ENCODE measurements at places on chromosomes 7 and 10.

DNA sequence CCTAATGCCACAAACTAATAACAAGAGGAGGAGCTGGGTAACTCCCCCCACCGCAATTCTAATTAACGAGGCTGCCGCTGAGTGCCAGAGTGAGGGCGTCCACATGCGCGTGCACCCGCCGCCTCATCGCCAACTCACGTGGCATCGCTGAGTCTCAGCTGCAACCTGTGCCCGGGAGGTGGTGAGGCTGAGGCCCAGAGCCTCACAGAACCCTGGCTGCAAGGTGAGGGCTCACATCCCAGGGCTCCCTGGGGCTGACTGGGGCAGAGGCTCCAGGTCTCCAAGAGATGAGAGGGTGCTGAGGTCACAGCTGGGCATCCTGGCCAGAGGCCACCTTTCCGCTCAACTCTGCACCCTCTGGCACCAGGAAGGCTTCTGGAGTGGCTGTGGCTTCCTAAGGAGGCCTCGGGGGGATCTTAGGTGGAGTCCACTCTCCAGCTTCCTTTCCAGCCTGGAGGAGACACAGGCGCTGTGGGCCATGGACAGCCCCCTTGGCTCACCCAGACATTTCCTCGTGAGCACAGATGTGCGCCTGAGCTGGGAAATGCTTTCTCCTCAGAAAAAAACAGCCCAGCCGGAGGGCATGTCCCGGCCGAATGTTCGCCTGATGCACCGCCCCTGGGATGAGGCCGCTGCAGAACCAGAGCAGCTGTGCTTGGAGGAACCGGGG, 242.6 kb downstream of the MAD1L1 start:
- DNase-seq, result no peak

DNA sequence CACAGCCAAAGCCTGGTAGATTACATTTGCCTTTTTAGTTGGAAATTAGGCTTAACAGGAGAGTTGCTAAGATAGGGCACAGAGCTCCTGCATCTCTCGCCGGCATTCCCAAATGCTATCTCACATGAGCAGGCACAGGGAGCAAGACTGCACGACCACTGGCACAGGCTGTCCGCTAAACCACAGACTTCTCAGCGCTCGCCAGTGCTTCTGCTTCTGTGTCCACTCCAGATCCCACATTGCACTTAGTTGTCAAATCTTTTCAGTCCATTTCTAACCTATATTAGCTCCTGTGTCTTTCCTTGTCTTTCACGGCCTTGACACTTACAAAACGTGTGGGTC, 138.9 kb downstream of the EGFR start:
- DNase-seq, result no peak

DNA sequence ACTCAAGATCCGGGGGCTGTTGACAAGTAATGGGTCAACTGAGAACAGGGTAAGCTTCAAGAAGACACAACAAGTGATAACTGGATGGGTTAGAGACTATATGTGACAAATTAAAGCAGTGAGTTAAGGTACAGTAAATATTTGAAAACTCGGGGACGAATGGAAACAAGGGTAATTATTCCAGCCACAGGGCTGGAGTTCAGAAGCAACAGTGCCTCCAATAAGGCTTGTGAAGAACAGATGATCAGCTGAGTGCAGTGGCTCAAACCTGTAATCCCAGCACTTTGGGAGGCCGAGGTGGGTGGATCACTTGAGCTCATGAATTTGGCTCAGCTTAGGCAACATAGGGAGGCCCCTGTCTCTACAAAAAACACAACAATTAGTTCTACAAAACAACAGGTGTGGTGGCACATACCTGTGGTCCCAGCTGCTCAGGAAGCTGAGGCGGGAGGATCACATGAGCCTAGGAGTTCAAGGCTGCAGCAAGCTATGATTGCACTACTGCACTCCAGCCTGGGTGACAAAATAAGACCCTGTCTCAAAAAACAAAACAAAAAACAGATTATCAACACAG, 20.5 kb upstream of the DLD start:
- DNase-seq, result no peak

GRCh38 chr7:114922026-114922651, at the start of gene MDFIC:
Gene MDFIC, plus strand, starts transcription at chr7:114922094. Its CDS starts 940 bp downstream, at chr7:114923034.
- DNase-seq, result no peak

DNA sequence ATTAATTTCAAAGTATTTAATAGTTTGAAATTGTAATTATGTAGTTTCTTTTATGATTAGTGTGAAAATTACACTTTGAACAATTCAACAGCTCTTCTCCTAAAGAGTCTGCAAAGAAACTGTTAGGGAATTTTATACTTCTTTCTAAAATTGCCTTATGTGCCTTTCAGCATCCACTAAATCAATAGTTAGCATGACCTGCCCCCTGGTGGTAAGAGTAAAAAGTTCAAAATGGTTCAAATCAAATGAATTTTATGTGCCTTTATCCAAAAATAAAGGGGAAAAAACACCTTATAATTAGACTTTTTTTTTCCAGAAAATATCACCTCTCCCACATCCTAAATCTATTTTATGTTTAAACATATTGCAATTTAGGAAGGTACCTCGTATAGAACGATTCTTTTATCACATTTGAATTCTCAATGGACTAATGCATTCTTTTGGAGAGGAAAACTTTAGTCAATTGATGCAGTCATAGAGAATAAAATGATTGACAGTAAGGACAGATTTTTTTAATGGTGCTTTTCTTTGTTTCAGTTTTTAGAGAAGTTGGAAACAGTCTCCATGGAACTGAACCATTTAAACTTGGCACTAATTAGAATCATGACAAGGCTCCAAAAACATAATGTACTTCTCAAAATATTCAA, 163.7 kb downstream of the SEMA3D start:
- DNase-seq, result peak; percentile 35

GRCh38 chr10:29973921-29974320, 85.5 kb downstream of the JCAD start:
- DNase-seq, result no peak

DNA sequence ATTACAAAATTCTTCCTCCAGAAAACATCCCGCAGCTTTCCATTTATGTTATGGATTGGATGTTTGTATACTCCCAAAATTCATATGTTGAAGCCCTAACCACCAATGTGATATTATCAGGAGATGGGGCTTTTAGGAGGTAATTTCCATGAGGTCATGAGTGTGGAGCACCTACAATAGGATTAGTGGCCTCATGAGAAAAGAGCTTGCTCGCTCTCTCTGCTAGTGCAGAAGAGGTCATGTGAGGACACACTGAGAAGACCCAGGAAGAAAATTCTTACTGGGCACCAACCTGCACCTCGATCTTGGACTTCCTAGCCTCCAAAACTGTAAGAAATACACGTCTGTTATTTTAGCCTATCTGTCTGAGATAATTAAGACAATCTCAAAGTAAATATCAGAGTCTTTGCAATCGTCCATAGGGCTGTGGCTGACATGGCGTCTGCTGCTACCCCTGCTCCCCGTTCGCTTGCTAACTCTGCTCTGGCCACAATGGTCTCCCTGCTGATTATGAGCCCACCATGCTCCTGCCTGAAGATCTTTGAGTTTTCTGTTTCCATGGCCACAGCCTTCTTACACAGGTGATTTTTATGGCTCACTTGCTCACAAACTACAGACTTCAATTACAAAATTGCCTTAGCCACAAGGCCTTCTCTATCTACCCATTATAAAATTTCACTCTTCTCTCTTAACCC, 333.3 kb downstream of the CACNA2D1 start:
- no peak for DNase-seq

GRCh38 chr7:47568547-47568946, 13.4 kb downstream of the TNS3 start:
- DNase-seq, result peak; percentile 100

DNA sequence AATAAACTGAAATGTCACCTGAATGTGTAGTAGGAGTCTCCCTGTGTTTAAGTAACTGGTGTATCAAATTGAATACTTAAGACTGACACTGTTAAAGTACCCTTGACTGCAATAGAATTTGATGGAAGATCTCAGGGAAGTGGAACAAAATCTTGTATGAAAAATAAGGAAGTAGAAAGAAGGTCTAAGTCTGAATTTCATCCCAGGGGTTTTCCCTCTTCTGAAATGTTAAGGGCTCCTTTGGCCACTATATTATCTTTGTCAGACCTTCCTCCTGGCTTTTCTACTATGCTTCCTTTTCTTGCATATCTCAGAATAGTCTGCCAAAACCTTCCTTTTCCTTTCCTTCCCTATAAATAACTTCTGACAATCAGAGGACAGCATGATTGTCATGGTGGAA, 59.6 kb downstream of the BLNK start:
- DNase-seq, result peak; percentile 15

GRCh38 chr10:4492202-4492601, 333.8 kb upstream of the AKR1E2 start:
- no peak for DNase-seq

DNA sequence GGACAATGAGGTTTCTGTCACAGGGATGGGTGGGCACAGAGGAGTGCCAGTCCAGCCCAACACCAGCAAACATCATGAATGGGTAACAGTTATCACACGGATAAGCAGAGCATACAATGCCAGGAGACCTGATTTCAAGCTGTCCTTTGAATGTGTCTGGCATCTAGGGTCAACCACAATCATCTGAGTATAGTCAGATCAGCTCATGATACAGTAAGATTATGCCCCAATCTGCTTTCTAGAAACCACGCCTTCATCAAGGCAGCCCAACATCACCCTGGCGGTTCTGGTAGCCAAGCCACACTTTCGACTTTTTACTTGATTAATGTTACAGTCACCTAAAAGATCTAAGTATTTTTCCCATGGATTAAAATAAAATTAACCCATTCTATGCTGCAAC, 10.5 kb downstream of the FAM171A1 start:
- DNase-seq, result no peak

- DNase-seq, result no peak
Observed at GRCh38 chr7:30472784-30473775, 5.5 kb downstream of the NOD1 start.

DNA sequence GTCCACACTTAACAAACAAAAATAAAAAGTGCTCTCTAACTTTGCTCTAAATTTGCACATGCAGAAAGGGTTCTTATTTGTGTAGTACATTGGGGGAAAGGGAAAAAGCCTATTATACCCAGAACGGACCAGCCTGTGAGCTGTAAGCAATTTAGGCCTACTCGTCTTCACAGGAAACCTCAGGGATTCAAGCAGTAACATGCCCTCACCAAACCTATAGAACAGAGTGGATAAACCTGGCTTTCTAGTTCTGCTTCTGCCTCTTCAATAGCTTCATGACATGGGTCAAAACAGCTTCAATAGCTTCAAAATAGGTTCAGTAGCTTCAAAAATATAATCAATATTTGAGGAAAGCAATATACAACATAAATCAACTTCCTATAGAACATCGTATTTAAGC, 163.7 kb downstream of the ARL4A start:
- no peak for DNase-seq

DNA sequence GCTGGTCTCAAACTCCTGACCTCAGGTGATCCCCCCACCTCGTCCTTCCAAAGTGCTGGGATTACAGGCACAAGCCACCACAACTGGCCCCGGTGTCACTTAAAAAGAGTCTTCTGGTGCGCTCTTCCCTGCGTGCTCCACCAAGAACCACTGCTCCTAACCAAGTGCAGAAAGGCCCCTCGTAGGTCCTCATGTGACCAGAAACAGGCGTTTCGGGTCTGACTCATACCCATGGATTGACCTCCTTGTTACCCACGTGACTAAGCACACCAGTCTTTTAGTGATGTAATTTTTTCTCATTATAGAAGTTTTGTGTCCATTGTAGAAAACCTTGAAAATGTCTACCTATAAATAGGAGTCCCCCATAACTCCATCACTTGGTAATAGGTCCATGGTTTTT, 13.9 kb downstream of the FKBP6 start:
- peak; percentile 24 for DNase-seq

GRCh38 chr10:11498399-11498798, 113.1 kb downstream of the USP6NL start:
- DNase-seq, result no peak

GRCh38 chr10:91197127-91197526, 23.3 kb upstream of the PCGF5 start:
- DNase-seq, result no peak

- DNase-seq, result no peak
Observed at GRCh38 chr7:26686448-26686981, 177.9 kb downstream of the SKAP2 start.

- DNase-seq, result no peak
Observed at GRCh38 chr10:133180965-133181639, 21.1 kb downstream of the KNDC1 start.

GRCh38 chr7:143305423-143306070, 10.4 kb upstream of the CLCN1 start:
- peak; percentile 78 for DNase-seq

- DNase-seq, result no peak
Observed at GRCh38 chr7:142871260-142872105, 14.1 kb downstream of the TRPV6 start.

DNA sequence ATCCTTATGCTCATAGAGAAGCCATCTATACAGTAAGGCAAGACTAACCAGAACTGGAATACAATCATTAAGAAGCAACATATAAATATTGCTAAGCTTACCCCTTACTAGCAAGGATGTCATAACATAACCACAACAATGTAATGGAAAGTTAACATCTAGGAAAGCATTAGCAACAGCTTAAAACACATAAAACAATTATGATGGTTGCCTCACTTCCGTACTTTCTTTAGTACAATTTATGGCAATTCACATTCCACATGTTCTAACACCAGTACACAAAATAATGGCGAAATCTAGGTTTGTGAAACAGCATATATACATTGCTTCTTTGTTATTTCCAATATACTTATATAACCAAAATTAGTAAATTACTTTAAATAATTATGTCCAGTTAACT, 195.0 kb downstream of the AHR start:
- no peak for DNase-seq

GRCh38 chr10:114654822-114655575, 3.1 kb downstream of the ABLIM1 start:
- DNase-seq, result no peak

- DNase-seq, result no peak
Observed at GRCh38 chr7:153920897-153921296, 131.3 kb upstream of the DPP6 start.

GRCh38 chr7:130943336-130943901, 209.4 kb upstream of the KLF14 start:
- DNase-seq, result peak; percentile 61

GRCh38 chr7:140230516-140230860, 53.7 kb upstream of the KDM7A start:
- peak; percentile 62 for DNase-seq

DNA sequence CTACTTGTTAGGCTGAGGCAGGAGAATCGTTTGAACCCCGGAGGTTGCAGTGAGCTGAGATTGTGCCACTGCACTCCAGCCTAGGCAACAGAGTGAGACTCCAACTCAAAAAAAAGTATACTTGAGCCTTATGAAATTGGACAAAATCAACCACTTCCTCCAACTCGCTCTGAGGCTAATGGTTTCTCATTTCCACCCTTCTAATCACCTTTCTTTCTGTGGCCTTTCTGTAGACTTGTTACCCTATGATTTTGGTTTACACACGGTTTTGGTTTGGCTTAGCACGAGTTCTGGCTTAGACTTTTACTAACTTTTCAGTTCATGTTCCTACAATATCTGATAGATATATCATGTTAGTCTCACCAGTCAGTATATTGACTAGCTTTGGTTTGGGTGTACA, 152.0 kb downstream of the PHTF2 start:
- no peak for DNase-seq

Data from common myeloid progenitor, CD34-positive (primary cell).